ENCODE measurements at places on chromosomes 16 and 17. TPM values are rescaled to one million over a fixed set of nuclear protein-coding genes. Genes with fewer than 3 reads are reported as not detected.

The ZNF597 gene
- total RNA-seq: 2.2 TPM

DNA sequence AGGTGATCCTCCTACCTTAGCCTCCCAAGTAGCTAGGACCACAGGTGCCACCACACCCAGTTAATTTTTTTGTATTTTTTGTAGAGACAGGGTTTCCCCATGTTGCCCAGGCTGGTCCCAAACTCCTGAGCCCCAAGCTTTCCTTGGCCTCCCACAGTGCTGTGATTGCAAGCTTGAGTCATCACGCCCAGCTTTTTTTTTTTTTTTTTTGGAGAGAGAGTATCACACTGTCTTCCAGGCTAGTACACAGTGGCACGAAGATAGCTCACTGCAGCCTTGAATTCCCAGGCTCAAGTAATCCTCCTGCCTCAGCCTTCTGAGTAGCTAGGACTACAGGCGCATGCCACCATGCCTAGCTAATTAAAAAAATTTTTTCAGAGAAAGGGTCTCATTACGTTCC lies 27.2 kb downstream of the HEATR9 start:
- H3K4me1 ChIP-seq: no peaks in the 10 kb centered on the region
- H3K36me3 ChIP-seq: peaks cover 31% of the 10 kb centered on the region
- H3K4me3 ChIP-seq: no peak overlapping the region
- DNase-seq: no peak
- no peak overlapping the region for H3K27ac ChIP-seq

DNA sequence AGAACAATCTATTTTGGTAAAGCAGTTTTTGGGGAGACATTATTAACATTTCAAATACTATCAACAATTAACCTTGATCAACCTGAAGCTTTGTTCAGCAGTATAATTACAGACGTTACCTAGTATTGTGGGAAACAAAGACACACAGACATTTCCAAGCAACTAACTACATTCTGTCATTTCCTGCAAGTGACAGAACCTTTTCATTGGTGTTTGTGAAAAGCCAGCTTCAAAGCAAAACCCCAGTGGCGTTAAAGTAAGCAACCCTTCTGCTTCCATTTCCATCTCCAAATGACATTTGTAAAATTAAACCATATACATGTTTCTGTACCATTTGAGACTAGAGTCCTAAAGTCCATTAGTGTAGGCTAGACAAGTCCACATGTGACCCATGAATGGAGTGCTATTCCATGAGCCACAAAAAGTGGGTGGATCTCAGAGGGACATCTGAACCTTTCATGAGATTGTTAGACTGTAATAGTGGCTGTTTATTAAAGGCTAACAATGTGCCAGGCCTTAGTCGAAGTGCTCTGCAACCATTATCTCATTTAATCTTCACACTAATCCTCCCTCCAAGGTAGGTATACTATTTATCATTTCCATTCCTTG lies 101.2 kb downstream of the SSH2 start:
- no peaks in the 10 kb centered on the region for H3K27me3 ChIP-seq
- no peak overlapping the region for H3K27ac ChIP-seq

DNA sequence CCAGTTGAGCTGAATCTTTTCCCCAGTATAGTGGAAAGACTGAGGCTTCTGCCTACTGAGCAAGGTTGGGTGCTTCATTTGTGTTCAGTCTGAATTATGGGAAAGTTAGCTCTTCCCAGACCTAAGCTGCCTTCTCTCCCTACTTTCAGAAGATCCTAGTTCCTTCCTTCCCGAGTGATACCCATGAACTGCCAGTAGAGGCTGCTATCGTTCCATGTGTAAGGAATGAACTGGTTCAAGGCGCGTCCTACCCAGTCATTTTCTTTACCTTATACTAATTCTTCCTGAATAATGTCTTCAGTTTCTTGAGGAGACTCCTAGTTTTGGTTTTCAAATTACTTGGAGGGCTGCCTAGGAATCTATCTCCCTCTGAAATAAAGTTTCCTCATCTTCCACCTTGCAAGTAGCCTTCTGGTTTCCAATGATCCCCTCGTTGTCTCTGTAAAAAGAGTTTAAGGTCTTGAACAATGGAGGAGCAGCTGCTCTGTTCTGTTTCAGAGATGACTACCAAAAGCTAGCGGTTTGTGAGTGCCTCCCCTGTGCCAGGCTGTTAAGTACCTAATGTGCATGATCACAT lies 934 bp upstream of the AOC2 start:
- H3K36me3 ChIP-seq: peaks cover 10% of the 10 kb centered on the region
- H3K27me3 ChIP-seq: no peaks in the 10 kb centered on the region
- peak; percentile 39 for DNase-seq
- H3K4me3 ChIP-seq: peak overlapping the region; percentile 49
- H3K27ac ChIP-seq: no peak overlapping the region

DNA sequence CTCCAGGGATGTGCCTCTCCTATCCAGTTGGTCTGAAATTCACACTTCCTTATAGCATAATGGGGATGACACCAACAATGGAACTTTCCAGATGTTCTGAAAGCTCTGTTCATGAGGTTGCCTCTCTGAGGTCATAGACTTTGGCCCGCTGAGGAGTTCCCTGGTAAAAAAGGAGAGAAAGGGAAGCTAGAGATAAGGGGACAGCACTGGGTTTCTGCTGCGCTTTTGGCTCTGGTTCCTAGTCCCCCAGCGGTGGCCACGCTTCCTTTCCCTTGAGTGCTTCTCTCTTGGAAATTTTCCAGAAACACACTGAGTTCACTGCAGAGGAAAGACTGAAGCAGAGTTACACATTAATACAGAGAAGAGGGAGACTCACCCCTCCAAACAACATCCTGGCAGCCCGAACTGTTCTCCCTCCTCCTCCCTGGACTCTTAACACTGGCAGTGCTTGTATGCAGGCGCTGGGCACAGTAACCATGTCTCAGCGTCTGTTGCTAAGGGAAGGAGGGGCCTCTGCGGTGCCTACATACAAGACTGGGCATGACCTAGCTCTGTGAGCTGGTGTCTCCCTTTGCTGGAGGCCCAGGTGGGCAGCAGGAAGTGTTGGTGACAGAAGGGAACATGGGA lies at the start of gene DNAH3:
Gene DNAH3, minus strand, starts transcription at position 472 of the 627 bp plus-strand sequence. CDS start 527 bp downstream, outside the sequence.
- no peak within 1 kb of the TSS for H3K4me3 ChIP-seq
- no peak within 1 kb of the TSS for H3K27ac ChIP-seq
- DNase-seq: no peak

All from neural crest cell (in vitro differentiated cells).